Stimulated activated naive CD4-positive, alpha-beta T cell (primary cell): ENCODE measurements at places on chromosomes 3 and 15.
A peak's percentile ranks its signal among the peaks of the same experiment; 100 is the strongest.

DNA sequence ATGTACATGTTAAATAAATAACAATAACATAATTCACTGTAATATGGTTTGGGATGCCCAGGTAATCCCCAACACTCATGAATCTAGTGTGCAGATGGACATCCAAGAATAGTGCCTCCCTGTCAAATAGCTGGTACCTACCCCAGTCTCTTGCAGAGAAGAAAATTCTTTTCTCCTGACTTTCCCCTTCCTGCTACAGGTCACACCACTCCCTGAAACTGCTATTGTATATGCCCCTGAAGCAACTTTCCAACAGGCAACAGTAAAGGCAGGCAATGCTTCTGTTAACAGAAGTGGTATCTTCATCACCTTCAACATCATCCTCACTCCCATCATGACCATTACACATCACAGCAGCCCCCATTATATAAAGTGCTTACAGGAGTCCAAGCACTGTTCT is 431.6 kb downstream of the MAGI1 start:
- no peak for DNase-seq

GRCh38 chr3:143200001-143200924 is 80.7 kb downstream of the CHST2 start:
- DNase-seq, result no peak

DNA sequence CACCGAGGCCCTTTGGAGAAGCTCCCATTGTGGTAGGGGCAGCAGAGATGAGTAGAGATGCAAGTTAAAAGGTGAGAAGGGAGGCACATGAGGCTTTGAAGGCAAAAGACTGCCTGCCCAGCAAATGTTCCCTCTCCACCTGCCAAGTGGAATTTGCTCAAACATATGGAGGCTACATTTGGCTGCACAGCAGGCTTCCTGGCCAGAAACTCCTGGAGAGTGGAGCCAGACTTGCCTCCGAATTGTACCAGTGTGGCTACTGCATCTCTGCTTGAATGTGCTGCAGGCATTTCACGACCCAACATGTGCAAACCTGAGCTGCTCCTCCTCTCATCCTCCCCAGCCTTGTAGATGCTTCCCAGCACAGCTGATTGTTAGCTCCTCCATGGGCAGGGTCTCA is 229.2 kb downstream of the ZNF621 start:
- DNase-seq, result no peak

DNA sequence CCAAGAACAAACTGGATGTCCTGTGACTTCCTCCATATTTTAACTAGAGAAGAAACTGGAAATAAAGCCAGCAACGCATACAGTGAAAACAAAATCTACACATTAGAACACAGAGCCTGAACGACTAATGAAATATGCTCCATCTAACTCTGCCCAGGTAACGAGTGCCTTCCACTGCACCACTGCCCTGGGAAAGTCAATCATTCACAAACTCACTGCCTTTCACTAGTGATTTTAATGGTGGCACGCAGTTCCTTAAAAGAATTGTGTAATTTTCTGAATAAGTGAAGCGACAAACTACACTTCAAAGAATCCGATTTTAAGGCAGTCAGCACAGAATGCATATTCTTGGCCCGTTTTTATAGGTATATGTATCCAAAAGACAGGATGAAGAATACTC is 416.0 kb downstream of the SHQ1 start:
- no peak for DNase-seq

DNA sequence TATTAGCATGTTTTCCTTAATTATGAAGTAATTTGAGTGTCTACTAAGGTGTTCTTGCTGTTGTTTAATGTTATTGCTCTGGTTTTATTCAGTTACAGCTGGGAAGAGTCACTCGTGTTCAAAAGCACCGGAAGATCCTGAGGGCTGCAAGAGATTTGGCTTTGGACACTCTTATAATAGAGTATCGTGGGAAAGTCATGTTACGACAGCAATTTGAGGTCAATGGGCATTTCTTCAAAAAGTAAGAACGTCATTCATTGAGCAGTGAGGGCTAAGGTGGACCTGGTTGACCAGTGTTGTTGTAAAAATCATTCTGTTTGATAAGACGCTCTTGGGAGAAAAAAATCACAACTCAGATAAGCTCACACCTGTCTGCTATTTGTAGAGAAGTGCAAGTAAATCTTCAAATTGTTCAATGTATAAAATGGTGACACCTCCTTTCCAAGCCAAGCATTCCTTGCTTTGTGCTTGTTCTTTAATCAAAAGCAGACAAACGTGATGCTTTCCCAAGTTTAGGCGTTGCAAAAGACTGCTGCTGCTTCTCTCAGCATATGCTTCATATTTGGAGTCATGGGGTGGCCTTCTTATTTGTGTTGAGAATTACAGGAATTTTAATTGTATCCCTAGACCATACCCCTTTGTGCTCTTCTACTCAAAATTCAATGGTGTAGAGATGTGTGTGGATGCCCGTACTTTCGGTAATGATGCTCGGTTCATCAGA is 44.2 kb downstream of the SETD5 start:
- DNase-seq, result no peak

DNA sequence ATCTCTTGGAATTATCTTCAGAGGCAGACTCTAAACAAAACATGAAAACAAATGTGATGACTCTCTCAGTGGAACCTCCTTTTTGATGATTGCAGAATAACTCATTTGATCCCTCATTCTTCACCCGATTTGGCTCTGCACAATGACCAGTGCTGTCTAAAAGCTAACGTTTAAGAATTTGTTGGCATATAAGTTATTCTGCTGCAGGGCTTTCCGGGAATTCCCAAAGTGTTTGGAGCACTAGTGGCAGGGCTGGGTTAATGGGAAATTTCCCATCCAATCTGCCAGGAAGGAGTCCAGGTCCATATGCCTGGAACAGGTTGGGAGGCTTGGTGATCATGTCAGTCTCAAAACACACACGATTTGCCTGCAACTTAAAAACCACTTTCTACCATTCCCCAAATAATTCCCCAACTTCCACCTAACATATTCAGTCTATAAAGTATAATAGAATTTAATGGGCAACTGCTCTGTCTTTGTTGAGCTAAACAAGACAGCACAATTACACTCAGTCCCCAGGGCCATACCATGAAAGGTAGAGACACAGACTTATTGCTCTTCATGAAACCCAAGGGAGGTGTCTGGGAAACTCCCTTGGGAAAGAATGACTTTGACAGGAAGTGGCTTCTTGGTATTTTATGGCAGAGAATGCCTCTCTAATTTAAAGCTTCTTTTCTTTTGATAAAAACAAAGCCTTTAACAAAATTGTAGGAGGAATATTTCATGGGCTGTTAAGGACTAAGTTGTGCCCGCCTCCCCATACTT is 38.0 kb downstream of the ARRDC4 start:
- DNase-seq, result no peak

- DNase-seq, result no peak
These were observed 30.8 kb downstream of the MEX3B start for GRCh38 chr15:82014989-82015388.

DNA sequence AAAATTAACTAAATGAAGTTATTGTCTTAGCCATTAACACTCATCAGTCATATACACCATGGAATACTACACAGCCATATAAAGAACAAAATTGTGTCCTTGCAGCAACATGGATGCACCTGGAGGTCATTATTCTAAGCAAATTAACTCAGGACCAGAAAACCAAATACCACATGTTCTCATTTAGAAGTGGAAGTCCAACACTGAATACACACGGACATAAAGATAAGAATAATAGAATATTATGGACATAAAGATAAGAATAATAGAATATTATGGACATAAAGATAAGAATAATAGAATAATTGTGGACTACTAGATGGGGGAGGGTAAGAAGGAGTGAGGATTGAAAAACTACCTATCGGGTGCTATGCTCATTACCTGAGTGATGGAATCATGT is 122.3 kb downstream of the CHL1 start:
- DNase-seq, result no peak

GRCh38 chr3:197512691-197513571 is 42.8 kb downstream of the BDH1 start:
- no peak for DNase-seq

DNA sequence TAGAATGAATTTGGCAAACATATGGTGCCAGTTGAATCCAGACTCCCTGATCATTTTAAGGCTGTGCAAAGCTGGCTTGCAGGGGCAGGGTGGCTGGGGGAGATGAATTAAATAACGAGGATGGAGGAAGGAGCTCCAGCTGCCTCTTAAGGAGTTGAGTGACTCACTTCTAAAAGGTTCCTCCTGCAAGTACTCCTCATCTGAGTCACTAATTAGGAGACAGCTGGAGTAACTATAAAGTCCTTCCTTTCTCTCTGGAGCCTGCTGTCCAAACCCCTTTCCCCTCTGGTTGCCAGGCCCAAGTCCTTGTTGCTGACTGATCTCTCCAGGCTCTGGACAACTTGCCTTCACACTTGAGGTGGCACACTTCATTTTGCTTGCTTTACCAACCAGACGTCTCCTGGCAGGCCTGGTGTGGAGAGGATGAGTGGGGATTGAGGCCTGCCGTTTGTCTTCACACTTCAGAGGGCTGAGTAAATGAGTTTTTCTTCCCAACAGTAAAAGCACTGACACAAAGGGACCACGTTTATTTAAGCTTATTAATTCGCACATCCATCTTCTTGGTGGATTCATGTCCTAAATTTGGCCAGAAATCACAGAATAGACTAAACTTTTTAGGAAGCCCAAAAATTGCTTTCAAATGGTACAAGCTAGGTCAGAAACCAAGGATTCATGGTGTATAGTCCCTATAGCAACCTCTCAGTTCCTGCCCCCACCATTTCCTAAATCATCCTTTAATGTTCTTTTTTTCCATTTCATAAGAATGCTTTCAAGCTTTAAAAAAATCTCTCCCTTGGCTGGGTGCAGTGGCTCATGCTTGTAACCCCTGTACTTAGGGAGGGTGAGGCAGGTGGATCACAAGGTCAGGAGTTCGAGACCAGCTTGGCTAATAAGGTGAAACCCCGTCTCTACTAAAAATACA is 90.5 kb upstream of the MYRIP start:
- no peak for DNase-seq

GRCh38 chr3:143064777-143065176 is 54.8 kb upstream of the CHST2 start:
- DNase-seq, result no peak

DNA sequence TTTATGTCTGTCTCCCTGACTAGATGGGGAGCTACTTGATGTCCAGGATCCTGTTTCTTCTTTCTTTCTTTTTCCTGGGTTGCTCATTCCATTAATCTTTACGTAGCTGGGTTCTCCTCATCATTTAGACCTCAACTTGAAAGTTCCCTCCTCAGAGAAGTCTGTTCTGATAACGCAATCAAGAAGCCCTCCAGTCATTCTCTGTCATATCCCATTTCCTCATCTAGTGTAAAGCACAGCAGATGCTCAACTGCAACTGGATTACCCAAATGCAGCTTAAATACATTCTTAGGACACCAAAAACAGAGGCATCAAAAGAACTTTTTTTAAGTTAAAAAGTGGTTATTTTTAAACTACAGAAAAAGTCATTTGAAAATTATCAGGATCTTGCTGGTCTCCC is 51.7 kb upstream of the ST3GAL6 start:
- no peak for DNase-seq

GRCh38 chr3:3196148-3196861 is 16.8 kb upstream of the CRBN start:
- DNase-seq, result no peak

DNA sequence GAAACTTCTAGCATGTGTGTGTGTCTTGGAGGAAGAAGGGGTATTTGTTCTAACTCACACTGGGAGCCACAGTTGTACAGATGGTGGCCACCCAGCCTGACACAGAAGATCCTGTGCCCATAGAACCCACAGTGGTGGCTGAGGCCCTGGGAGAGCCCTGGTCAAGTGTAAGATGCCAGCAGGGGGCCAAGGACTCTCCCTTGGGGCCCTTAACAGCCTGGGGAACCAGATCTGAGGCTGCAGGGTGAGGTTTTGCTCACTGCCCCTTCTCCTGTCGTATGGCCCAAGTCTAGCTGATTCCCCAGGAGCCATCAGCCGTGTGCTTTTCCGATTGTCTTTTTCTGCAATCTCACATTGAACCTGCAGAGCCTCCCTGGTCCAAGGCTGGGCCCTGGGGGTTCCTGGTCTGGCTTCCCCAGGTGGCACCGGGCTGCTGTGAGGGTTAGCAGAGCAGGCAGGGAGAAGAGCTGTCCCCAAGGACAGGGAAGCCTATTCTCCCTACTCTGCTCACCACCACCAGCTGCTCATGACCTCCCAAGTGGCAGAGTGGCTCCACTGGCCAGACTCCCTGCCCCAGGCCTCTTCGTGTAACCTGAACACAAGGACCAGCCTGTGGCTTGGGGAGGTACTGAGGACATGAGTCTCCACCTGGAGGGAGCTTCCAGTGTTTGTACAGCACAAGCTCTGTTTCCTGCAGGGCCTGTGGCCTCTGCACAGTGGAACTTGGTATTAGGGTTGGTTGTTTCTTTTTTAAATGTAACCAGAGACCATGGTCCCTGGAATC is 51.9 kb downstream of the CA12 start:
- no peak for DNase-seq

- DNase-seq, result no peak
These were observed 1.2 kb downstream of the DCLK3 start for GRCh38 chr3:36762918-36763849.

DNA sequence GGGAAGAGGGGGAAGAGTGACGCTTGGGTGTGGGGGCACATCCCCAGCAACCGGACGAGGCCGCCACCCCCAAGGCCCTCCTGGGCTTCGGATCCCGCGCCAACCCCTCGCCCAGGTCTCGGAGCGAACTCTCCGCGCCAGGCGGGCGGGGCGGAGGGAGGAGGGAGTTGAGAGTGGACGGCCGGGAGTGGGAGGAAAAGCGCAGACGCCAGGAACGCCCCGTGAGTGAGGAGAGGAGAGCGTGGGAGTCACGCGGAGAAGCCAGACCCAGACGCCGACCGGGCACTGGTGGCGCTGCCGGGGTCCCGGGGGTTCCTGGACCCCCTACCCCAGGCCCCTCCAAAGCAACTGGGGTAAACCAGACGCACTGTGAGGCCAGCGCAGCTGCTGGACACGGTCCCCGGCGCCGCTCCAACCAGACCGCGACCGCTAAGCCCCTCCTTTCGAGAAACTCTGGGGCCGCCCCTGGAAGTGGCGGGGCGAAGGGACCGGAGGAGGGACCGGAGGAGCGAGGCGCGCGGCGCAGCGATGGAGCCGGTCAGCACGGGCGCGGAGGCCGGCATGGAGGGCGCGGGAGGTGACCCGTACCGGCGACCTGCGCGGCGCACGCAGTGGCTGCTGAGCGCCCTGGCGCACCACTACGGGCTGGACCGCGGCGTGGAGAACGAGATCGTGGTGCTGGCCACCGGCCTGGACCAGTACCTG is at the start of gene EFCC1:
EFCC1 (plus strand) TSS at position 204 of the 705 bp plus-strand sequence; CDS start at position 529, 325 bp downstream.
- no peak for DNase-seq

- no peak for DNase-seq
These were observed 499.1 kb downstream of the MAGI1 start for GRCh38 chr3:65539616-65540015.

DNA sequence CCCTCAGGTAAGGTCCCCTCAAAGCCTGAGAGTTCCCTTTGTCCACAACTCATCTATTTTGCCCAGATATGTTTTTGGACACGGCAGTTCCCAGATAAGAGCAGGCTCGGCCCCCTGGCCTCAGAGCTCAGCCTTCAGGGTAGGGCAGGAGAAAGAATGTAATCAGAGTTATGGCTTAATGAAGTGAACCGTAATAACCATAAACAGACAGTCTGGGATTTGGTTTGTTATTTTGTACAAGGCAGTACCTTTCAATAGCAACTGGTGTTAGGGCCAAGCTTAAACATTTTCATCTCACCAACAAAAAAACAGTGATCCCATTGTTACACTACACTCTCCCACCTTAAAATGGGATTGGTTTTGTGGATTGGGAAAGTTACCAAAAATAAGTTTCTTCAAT is 12.2 kb upstream of the ALDH1A3 start:
- no peak for DNase-seq

GRCh38 chr3:138781012-138781470 is 53.7 kb downstream of the PIK3CB start:
- peak; percentile 63 for DNase-seq
